Right hindlimb (tissue), 1 donor: ENCODE measurements at places on chromosomes 2 and 18.

DNA sequence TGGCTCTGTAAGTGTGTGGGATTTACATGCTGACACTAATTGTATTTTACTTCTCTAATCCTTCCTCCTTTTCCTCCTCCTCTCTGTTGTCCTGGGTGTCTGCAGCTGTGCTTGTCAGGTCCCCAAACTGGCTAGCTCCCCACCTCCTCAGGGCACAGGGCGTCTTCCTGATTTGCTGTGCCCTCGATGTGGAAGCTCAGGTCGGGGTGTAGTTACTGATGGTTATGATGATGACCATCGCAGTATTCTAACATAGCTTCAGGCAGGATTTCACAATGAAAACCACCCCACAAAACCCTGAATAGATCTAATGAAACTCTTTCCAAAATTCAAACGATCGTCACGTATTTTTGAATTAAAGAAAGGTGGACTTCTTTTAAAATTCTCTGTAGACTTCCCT, 428.4 kb downstream of the TGIF1 start:
- DNase-seq = no peak

DNA sequence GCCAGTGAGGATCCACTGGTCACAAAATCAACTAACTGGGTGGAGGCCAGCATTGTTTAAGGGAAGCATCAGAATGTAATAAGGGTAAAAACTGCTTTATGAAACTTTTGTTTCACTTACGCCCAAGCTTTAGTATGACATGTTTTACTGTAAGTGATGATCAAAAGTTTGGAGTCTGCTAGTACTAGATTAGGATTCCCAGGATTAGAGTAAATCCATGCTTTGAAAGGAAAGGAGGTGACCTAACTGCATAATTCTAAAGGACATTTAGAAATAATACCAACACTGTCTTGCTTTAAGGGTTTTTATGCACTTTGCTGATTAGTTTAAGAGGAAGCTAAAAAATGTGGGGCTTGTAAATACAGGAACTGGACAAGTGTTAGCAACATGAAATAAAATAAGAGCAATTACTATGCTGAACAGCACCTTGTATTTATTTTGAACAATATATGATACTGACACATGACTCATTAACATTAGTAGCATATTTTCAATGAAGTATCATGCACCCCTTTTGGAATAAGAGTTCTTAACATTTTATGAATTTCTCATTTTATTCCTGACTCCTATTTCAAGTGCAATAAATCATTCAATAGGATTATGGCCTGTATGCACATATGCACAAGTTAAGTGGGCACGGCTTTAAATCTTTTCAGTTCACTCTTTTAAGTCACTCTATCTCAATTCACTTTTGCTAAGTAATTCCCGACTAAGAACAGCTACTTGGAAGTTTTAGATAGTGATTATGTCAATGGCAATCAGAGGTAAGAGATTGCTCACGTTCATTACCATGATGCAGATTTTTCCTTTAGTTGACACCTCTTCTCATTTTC, 62.5 kb downstream of the STK39 start:
- no peak for DNase-seq

- peak; percentile 72 for DNase-seq
These were observed 634 bp downstream of the PTPRM start for GRCh38 chr18:7567474-7568425.

GRCh38 chr2:70019096-70019495, 57.7 kb upstream of the ASPRV1 start:
- no peak for DNase-seq

DNA sequence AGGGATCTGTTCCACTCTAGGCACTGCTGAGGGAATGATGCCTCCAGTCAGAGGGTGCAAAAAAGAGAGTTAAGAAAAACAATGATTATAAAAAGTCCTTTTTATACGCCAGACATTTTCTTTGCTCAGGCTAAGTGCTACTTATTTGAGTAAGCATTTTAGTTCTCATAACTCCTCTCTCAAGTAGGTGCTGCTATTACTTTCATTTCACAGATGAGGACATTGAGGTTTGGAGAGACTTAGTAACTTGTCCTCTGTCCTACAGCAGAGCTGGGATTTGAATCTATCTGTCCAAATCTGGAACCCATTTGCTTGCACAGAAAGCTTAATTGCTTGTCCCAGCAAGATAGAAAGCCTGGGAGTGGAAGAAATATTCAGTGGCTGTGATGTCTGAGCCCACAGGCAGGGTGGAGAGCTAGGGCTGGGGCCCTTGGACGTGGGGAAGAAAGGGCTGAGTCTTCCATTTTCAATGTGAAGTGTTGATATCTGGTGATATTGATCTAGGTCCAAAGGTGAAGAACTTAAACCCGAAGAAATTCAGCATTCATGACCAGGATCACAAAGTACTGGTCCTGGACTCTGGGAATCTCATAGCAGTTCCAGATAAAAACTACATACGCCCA, 5.8 kb downstream of the IL37 start:
- DNase-seq = no peak

DNA sequence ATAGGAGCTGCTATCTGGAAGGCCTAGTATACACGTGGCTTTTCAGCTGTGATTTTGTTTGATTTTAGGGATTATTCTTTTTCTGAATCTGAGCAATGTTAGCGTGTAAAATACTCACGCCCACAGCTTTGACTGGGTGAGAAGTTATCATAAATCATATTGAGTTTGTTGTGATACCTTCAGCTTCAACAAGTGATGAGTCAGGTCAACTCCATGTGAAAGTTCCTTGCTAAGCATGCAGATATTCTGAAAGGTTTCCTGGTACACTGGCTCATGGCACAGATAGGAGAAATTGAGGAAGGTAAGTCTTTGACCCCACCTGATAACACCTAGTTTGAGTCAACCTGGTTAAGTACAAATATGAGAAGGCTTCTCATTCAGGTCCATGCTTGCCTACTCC, at the start of gene GKN1:
Gene GKN1 (plus strand): TSS at position 386 of the 400 bp plus-strand sequence. CDS start 42 bp downstream, outside the sequence.
- no peak for DNase-seq

DNA sequence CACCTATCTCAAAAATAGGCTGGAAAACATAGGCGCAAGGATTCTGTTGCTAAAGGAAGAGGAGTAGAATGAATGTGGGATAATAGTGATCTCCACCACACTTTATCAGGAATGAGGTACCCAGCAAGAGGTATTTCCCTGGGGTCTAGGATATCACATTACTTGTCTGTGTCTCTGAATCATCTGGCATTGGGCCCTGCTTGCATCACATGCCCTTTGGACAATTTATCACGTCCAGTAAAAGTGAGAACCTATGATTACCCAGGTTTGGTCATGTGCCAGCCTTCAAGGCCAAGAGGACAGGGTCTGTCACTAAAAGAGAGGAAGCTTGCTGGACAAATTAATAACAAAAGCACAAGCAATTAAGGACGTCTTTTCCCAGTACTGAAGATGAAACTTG, 11.4 kb upstream of the TRAPPC8 start:
- no peak for DNase-seq

- no peak for DNase-seq
These were observed 43.0 kb downstream of the OSGEPL1 start for GRCh38 chr2:189719571-189719970.

DNA sequence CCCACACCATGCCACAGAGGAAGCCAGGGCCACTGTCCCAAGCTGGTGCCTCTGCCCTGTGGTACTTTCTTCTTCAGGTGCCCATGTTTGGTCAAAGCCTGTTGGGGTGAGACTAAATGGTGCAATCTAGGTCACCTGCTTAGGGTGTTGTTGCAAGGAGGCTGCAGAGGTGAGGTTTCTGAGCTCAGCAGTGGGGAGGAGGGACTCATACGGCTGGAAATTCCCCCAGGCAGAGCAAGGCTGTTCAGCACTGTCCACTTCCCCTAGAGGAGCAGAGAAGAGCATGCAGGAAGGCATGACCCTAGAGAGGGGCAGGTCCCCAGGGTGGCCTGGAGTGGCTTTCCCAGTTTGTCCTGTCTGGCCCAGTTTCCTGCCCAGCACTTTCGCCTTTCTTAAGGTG, 211.0 kb downstream of the HAUS1 start:
- no peak for DNase-seq

GRCh38 chr2:18178736-18179349, 300.4 kb downstream of the KCNS3 start:
- DNase-seq = no peak

GRCh38 chr2:69034122-69034521, 21.1 kb downstream of the ANTXR1 start:
- DNase-seq = no peak
